ENCODE measurements at places on chromosomes 7 and 10.

DNA sequence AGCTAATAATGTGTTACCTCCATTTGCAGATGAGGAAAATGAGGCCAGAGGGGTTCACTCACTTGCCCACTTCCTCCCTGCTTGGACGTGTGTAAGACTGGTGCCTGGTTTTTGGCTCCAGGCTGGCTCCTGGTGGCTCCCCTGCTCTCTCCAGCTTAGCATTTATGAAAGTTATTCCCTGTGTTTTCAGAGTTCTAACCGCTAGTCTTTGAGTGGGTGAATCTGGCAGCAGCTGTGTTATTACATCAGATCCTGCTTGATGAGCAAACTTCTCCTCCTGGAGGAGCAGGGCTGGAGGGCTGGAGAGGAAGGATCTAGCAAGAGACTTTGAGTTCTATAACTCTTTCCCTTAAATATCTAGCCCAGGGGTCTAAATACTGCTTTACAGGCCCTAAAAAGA lies 80.9 kb upstream of the AGBL3 start:
- DNase-seq, result no peak

DNA sequence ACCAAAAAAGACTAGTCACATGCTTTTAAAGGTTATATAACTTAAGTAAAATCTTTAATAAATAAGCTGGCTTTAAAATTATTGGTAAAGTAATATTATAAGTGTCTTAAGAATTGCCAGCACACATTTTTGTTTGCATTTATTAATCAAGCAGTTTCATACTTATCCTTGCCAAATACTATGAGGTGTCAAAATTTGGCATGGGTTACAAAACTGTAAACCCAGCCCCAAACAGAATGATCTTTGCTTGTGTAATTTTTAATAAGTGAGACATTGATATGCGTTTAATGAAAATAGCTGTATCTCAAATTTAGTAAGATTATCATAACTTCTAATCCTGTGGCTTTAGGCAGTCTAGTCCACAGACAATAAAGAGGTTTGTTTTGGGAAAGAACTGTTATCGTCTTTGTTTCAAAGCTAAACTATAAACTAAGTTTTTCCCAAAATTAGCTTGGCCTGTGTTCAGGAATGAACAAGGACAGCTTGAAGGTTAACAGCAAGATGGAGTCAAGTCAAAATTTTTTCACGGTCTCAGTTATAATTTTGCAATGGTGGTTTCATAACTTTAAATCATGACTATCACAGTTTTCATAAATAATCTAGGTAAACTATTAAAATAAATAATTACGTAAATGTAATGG lies 72.8 kb downstream of the ST8SIA6 start:
- DNase-seq, result no peak

GRCh38 chr10:97412891-97413304 lies 11.8 kb upstream of the RRP12 start:
- DNase-seq, result no peak

DNA sequence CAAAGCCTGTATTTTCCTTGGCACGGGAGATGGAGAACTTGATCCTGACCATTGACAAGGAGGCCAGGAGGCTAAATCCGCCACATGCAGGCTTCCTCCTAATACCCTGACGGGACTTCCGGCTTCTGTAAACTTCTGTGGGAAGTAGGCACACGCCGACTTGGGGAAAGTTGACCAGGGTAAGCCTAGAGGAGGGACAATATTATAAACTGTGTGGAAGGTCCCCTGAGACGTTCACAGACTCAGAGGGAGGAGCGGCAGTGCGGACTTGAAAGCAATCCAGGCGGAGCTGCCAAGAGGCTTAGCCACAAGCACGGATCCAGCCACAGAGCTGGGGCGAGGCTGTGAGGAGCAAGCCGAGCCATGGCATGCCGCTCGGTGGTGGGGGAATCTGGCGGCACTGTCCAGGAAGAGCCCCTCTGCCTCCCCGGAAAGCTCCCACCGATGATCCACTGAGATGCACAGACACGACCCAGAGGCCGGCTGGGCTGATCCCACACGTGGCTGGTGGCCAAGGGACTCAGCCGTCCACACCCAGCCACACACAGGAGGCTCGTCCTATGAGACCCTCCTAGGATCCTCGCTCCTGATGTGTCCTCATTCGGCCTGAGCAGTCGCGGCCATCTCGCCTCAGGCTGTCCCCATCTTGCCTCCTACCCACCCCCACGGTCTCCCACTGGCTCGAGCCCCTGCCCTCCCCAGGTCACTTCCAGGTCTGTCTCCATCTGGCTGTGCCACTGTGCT lies 40.0 kb upstream of the INSIG1 start:
- no peak for DNase-seq

DNA sequence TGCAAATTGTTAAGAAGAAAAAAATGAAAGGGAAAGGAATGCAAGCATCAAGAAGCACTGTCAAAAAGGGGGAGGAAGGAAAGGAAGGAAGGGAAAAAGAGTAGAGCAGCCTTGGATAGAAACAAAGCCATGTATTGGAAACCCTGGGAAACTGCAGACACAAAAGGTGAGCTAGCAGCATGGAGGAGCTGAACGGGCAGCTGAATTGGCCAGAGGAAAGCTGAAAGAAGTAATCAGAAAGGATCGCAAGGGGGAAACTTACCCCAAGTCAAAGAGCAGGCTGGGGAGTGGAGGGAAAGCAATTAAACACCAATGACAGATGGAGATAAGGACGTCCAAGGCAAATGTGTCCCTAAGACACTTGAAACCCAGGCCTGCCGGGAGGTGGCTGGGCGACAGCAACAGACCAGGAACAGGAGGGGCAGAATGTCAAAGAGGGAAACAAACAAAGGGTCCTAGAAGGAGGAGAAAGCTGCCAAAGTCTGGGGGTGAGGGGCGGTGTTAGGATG lies 93.8 kb upstream of the SVIL start:
- DNase-seq, result no peak

DNA sequence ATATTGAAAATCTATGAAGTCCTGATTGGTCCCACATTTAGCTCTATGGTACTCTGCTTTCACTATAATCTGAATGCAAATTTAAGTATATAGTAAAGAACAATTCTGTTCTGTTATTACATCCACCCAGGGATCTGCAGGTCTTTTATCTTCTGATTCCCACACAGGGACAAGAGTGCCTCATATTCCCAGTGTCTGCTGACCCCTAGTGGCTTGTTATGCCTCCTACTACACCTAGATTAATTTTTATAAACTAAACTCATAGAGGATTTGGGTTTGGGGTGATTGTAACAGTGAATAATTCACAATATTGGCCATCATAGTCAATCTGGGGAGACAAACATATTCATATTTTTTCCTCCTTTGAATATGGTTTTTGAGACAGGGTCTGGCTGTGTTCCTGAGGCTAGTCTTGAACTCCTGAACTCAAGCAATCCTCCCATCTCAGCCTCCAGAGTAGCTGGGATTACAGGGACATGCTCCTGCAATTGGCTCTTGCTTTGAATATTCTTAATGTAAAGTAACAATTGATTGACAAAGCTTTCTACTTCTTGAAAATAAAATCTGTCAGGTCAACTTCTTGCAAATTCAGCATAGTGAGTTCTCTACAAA lies 282.1 kb downstream of the KCND2 start:
- DNase-seq, result no peak

GRCh38 chr10:63256009-63256773 lies 123.1 kb downstream of the NRBF2 start:
- DNase-seq, result no peak

- no peak for DNase-seq
These were observed 16.0 kb downstream of the TMEM273 start for GRCh38 chr10:49172061-49172776.

- DNase-seq, result no peak
These were observed 31.0 kb upstream of the LRRC18 start for GRCh38 chr10:48970654-48971053.

DNA sequence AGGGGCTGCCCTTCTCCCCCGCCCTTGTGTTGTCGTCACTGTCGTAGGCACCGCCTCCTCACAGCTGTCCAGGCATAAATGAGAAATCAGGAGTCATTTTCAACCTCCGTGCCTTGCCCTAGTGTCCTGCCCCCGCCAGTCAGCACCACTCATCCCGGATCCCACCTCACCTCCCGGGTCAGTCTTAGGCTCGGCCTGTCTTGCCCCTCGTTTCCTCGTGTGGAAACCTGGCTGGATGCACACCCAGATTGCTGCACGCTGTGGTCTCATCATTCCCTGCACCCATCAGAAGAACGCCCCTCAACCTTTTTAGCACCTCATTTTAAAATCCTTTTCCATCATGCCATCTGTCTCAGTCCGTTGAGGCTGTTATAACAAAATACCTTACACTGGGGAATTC lies 213.1 kb downstream of the HECW1 start:
- DNase-seq, result no peak

DNA sequence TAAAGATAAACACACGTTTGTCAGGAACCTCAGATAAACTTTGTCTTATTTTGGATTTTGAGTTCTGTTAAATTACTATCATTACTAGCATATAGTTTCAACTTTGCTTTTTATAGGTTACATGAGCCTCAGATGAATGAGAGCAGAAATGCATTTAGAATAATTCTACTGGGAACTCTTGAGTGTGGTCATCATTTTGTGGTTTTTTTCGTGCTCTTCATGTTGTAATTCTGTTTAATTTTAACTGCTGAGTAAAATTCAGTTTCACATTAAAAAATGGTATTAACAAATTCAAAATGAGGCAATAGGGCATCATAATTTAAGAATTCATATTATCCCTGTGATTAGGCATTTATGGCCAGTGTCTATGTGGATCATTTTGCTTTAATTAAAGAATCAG lies 72.9 kb downstream of the GNAI1 start:
- no peak for DNase-seq

GRCh38 chr10:34224639-34225038 lies 590.5 kb downstream of the PARD3 start:
- no peak for DNase-seq

DNA sequence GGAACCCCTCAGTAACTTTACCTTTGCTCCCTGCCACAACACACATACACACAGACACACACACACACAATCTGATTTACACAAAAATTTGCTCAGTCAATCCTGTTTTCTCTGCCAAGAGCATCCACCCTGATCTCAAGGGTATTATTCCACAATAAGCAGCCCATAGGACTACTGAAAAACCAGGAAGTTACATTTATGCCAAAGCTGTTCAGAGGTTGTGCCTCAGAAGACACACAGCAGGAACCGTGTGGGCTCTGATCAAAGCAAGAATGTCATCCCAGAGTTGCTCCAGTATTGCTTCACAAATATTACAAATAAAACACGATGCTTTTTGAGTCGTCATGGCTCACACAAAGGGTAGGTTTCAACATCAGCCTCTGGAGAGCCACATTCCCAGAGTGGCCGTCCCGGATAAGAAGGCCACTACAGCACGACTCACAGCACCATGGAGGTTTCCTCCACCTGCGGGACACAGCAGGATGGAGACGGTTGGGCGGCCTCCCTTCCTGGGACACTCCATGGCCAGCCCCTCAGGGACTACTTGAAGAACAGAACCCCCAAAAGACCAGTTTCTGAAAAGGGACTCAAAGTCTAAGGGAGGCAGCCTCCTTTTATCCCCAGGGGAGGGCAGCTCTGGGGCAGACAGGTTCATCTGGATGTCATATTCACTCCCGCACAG lies 1.6 kb downstream of the AIFM2 start:
- no peak for DNase-seq

GRCh38 chr7:154484943-154485342 lies 432.7 kb downstream of the DPP6 start:
- DNase-seq, result no peak

DNA sequence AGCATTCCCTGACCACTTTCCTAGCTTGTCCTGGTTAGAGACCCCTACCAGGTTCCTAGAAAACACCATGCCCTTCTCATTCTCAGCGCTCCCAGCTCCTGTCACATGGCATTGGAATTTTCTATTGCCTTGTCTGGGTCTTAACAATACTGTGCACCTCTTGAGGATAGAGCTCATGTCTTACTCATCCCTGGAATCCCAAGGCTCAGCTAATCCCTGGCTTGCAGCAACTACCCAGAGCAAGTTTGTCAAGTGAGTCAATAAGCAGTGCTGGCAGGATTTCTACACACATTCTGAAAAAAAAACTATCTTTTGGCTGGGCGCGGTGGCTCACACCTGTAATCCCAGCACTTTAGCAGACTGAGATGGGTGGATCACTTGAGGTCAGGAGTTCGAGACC lies 11.7 kb upstream of the PRDX3 start:
- DNase-seq, result no peak

- DNase-seq, result no peak
These were observed 62.3 kb downstream of the ATE1 start for GRCh38 chr10:121865554-121865953.

GRCh38 chr7:79622781-79623180 lies 169.3 kb upstream of the MAGI2 start:
- DNase-seq, result no peak

DNA sequence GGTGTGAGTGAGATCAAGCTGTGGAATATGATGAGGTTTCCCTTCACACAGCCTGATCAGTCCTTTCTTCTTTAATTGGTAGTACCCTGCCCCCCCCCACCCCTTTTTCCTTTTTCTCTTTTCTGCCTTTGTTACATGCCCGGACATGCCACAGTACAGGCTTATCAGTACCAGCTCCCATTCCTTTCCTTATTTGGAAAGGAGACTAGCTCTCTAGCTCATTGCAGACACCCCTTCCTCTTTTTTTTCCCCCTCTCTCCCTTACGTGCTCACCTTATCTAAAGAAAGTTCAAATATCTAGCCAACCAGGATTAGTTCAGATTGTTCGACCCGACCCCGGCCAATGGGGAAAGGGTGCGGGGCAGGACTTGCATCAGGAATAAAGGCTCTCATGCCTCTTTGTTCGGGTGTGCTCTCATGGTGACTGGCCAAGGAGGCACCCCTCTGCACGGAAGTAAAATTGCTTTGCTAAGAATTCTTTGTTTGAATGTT lies 230.4 kb downstream of the ACTR3B start:
- DNase-seq, result no peak

- no peak for DNase-seq
These were observed 119.6 kb downstream of the EMX2 start for GRCh38 chr10:117662126-117662525.

GRCh38 chr7:128115821-128116723 lies 84.8 kb upstream of the LRRC4 start:
- DNase-seq, result no peak

GRCh38 chr7:124893140-124893827 lies 36.3 kb downstream of the POT1 start:
- no peak for DNase-seq

- no peak for DNase-seq
These were observed 99.9 kb downstream of the CREM start for GRCh38 chr10:35226507-35226906.

DNA sequence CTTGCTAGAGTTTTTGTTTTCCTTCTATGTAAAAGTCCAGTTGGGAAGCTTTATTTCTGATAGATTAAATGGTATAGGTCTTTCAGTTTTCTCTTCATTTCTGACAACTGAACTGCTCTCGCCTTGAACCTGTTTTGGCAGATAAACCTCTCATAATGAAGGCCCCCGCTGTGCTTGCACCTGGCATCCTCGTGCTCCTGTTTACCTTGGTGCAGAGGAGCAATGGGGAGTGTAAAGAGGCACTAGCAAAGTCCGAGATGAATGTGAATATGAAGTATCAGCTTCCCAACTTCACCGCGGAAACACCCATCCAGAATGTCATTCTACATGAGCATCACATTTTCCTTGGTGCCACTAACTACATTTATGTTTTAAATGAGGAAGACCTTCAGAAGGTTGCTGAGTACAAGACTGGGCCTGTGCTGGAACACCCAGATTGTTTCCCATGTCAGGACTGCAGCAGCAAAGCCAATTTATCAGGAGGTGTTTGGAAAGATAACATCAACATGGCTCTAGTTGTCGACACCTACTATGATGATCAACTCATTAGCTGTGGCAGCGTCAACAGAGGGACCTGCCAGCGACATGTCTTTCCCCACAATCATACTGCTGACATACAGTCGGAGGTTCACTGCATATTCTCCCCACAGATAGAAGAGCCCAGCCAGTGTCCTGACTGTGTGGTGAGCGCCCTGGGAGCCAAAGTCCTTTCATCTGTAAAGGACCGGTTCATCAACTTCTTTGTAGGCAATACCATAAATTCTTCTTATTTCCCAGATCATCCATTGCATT lies 27.1 kb downstream of the MET start:
- no peak for DNase-seq
